ENCODE measurements at places on chromosomes 11 and 22.

GRCh38 chr11:76172583-76172982 is 33.7 kb downstream of the WNT11 start:
- no peak for DNase-seq

DNA sequence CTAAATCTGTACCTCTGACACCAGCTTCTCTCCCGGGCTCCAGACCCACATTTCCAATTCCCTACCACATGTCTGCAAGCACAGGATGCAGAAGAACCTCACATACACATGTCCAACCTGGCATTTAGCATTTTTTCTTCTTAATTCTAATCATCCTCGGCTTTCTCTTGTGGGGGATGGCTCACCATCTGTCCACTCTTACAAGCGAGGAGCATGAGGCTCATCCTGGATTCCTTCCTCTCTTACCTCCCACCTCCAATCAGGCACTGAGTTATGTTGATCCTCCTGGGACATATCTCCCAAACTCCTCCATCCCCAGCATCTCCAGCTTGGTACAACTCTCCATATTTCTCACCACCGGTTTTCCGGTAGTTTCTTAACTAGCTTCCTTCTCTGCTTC is 149.8 kb upstream of the LARGE1 start:
- DNase-seq, result no peak

DNA sequence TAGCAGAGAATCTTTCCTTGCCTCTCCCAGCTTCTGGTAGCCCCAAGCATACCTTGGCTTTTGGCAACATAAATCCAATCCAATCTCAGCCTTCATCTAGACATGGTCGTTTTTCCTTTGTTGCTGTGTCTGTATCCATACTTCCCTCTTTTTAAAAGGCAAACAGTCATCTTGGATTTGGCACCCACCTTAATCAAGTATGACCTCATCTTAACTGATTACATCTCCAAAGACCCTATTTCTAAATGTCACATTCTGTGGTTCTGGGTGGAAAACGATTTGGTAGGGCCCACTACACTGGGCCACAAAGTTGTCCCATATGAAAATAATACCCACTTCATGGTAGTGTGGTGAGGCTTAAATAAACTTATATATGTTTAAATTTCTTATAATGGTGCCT is 852 bp downstream of the BUD13 start:
- DNase-seq, result no peak

DNA sequence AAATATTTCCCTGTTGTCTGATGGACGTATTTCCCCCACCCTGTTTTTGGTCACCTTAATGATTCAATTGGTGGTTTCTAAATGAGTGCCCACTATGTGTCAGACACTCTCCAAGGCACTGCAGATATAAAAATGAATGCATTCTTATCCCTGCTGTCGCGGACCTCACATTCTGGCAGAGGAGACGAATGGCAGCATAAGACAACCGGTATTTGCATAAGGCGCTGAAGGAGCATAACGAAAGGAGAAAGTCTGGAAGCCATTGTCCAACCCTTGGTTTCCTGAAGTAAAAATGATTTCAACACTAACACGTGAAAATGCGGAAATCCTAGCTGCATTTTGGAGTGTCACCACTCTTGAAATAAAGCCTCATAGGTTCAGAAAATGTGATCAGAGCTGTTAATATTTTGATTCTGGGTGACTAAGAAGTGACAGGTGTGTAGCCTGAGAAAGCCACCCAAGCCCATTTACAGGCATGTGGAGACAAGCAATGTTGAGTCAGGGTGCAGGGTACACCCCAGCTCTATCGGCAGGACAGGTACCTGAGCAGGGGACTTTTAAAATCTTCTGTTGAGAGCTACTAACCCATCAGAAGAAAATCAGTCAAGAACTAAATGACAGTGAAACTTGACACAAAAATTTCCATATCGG is 10.1 kb upstream of the GAB2 start:
- no peak for DNase-seq

GRCh38 chr11:32584921-32585320 is 1.3 kb downstream of the EIF3M start:
- no peak for DNase-seq

Data from SK-N-DZ (cell line).